Smooth muscle cell of the brain vasculature (primary cell): ENCODE measurements at places on chromosomes 1 and 21.

GRCh38 chr1:24052220-24052619 is 59.7 kb downstream of the MYOM3 start:
- no peak for DNase-seq

- no peak for DNase-seq
Measured at GRCh38 chr21:41037212-41037611, 130.7 kb upstream of the BACE2 start.

DNA sequence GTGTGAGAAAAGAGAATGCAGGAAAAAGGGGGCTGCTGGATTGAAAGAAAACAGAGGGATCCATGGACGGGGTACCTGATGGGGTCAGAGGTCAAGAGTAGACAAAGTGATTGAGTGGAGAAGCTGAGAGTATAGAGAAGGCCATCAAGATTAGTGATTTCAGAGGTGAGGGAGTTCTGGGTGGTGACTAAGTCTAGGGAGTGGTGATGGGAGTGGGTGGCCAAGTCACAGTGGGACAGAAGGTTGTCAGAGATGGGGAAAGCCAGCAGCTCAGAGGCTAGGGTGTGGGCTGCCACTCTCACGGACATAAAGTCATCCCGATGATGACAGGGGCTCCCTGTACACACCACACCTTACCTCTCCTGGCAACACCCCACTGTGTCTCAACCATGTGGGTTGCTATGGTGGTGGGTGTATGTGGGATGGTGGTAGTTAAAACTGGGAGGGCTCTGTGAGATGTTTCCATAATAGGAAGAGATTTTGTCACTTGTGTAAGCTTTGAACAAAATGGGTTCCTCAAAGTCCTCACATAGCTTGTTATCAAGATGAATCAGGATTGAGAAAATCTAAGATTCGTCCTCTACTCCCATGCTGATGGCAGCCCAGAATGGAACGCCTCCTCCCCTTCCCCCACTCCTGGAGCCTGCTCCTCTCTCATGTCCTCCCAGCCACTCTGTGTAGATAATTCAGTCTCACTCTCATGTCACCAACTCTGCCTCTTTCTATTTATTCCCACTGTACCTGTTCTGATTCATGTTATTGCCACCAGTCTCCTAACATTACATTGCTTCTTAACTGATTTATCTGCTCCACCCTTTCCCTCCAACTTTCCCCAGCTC is 20.3 kb upstream of the CSF1 start:
- DNase-seq: no peak

- no peak for DNase-seq
Measured at GRCh38 chr1:93766451-93766850, 84.8 kb upstream of the BCAR3 start.

GRCh38 chr1:112618114-112618720 is 724 bp downstream of the ST7L start:
- DNase-seq: no peak
